ENCODE measurements at places on chromosomes 2 and 18.

DNA sequence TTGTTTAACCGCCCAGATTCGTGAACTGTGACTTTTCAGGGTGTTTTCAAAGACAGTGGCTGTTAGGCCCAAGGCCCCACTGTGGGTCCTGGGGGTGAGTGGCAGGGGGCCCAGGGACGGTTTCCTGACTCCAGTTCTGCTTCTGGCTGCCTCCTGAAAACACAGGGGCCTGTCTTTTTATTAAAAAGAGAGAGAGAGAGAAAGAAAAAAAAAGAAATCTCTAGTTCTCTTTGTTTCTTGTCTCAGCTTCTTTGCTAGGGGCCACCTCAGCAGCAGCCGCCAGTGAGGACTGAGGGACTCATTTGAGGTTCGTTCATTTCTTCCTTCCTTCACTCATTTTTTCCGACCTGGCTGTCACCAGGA, 15.4 kb upstream of the E2F6 start:
- DNase-seq: no peak

DNA sequence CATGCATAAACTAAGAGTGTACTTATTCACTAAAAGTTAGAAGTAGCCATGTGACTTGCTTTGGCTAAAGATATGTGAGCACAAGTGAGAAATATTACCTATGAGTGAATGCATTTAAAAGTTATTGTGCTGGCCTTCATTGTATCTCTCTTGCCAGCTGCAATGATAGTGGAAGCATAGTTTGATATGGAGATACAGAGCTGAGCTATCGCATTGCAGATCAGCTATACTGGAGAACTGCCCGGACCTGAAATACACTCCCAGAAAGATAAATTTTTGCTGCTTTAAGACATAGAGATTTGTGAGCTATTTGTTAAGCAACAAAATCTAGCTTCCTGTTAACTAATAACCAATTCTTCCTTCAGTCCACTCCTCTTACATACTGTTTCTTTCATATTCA, 571.1 kb downstream of the CPS1 start:
- DNase-seq: no peak

DNA sequence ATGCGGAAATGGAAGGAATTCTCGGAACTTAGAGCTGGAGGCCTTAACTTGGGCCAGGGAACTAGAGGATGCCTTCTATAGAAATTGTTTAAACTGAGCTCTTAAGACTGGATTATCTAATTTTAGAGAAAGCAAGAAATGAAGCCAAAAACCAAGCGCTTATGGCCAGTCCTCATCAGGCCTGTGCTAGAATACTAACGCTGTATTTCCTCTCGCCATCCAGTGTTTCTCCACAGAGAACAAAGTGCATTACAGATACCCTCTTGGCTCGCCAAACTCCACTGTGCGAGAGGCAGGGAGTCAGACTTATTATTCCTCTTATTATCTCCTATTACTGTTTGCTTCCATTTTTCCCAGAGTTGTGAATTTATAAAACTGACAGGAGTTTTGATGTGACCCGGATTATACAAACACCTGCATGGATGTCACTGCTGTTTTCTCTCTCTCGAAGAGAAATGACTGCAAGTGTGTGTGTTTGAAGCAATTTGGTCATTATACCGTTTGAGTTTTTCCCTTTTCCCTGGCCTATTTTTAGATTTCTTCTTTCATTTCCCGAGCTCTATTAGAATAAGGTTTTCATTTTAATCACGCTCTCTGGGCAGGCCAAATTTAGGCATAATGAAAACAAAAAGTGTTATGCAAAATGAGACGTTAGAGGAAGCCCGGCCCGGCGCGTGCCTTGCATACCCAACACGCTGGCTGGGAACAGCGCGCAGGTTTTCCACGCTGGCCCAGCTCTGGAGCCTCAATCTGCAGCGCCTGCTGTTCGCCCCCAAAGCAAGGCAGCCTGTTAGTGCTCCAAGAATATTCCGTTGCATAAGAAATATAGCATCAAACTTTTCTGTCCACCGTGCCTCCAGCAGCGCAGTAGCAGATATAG, 103.3 kb downstream of the ALK start:
- DNase-seq: no peak

DNA sequence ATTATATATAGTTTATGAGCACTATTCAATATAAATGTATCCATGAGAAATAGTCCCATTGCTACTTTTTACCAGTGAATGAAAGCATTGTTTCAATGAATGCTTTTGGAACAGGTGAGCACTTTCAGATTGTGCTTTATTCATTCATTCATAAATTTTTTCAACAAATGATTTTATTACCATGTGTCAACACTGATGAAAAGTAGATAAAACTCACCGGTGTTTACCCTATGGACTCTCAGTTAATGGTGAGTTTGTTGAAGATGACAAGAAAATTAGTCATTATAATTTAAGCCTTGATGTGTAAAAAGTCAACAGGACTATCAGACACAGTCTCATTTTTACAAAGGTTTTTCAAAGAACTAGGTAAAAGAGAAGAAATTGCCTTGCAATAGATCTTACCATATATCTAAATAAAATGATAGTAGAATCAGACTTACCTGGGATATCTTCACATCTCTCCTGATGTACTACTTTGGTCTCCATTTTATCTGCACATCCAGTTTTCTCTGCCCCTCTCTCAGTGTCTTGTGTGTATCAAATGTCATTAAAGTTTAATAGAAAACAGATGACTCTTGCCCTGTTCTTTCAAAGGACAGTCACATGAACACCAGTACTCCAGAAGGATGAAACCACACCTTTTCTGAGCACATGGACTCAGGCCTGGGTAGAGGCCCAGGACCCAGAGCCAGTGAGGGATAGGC, 325.3 kb upstream of the RND3 start:
- DNase-seq: no peak

DNA sequence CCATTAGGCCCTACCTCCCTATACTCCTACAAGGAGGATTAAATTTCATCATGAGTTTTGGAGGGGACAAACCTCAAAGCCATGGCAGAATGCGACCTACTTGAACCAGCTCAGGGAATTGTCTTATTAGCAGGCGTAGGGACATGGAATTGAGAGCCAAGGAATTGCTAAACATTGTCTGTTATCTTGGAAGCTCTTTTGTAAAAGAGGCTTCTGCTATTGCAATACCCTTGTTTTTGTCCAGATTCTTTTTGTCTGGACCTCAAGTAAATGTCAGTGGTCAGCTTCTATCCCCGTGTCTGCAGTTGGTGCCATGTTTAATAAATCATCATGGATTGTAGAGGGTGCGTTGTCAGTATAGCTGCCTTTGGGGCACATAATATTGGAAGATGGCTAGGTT, 62.3 kb downstream of the RHBDD1 start:
- DNase-seq: no peak

DNA sequence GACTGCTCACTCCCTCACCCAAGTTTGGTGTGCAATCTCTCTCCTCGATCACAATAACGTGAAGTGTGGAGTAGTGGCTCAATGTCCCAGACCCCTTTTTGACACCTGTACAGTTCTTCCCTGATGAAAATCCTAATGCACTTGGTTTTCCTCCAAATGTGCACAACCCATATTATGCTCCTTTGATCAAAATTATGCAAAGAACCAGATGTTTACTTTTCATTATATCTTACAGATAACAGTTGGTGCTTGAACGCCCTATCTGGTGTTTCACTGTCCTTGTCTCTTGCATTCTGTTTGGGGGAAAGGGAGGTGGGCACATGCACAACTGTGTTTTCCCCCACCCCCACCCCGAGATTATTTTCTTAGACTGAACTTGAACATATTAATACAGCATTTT, 85.0 kb upstream of the CREB1 start:
- DNase-seq: no peak

GRCh38 chr2:204343685-204344084, 201.6 kb upstream of the PARD3B start:
- DNase-seq: no peak

DNA sequence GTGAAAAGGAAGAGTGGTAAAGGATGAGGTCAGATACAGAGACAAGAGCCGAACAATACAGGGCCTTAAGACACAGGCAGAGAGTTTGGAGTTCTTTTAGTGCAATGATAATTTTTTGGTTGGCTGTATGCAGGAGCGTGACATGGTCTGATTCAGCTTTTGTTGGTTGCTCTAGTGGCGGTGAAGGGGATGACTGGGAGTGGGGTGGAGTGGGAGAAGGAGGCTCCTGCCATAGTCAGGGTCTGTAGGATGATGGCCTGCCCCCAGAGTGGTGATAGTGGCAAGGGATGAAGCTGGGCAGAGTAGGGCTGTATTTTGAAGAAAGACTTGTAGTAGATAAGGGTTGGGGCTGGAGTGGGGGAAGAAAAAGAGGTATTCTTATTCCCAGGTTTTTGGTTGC, 306.6 kb upstream of the VWC2L start:
- peak; percentile 6 for DNase-seq

DNA sequence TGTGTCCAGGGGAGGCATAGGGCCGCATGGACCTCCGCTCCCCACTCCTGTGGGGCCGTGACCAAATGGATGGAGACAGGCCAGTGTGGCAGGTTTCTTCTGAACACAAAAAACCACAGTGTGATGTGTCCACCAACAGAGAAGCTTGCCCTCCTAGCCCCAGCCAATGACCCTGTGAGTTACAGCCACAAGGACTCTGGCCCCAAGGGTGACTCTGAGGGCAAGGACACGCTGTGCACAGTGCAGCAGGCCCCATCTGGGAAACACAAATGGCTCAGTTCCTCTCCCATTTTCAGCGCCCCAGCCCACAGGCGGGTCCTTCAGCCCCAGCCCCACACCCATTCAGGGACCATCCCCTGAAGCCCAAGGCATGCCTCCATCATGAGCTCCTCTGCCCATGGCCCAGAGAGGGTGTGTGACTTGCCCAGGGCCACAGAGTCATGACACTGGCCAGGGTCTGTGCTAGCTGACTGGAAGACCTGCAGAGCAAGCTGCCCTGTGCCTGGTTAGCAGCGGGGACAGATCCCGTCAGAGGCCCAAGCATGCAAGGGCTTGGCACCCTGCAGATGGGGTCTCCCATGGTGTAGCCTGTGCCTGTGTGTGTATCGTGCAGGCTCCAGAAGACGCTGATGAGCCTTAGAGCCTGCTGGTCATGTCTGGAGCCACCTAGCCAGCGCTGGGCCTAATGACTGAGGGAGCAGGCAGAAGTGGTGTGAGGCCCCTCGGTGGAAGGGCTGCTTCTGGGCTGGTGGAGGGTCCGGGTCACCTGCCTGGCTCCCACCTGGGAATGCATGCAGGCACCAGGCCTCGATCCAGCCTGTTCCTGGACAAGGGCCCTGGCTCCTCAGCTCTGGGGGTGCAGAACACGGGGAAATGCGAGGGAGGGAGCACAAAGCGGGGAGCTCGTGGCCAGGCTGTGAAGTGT, 47.7 kb downstream of the HS6ST1 start:
- DNase-seq: no peak

GRCh38 chr2:3840611-3841155, 137.3 kb downstream of the DCDC2C start:
- no peak for DNase-seq

GRCh38 chr2:25176138-25176537, 7.8 kb upstream of the POMC start:
- no peak for DNase-seq

DNA sequence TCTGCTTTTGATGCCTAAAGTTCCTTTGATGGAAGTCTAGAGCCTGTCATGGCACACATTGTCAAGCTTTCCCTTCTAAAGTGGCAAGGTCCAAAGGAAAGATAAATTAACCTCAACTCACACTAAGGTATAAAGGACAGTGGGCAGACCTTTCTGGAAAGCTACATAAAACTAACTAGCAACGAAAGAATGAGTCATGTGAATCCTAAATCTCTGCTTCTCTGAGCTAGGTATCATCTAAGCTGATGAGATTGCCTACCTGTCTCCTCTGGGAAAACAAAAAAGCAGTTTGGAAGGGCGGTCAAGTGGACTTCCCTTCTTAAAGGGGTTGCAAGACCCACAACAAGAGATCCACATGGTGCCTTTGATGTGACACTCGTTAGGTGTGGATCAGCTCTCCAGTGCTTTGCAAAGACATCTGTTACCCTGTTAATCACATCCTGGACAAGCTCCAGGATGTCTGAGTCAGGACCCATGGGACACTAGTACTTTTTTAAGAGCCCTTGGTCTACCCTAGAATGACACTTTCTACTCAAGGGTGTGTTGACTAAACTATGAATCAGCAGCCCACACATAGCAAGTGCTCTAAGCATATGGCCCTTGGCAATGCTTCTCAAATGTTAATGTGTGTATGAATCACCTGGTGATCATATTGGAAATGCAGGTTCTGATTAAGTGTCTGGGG, 173.5 kb downstream of the ALK start:
- peak; percentile 59 for DNase-seq

GRCh38 chr2:232979871-232980461, 33.1 kb downstream of the NGEF start:
- DNase-seq: no peak

DNA sequence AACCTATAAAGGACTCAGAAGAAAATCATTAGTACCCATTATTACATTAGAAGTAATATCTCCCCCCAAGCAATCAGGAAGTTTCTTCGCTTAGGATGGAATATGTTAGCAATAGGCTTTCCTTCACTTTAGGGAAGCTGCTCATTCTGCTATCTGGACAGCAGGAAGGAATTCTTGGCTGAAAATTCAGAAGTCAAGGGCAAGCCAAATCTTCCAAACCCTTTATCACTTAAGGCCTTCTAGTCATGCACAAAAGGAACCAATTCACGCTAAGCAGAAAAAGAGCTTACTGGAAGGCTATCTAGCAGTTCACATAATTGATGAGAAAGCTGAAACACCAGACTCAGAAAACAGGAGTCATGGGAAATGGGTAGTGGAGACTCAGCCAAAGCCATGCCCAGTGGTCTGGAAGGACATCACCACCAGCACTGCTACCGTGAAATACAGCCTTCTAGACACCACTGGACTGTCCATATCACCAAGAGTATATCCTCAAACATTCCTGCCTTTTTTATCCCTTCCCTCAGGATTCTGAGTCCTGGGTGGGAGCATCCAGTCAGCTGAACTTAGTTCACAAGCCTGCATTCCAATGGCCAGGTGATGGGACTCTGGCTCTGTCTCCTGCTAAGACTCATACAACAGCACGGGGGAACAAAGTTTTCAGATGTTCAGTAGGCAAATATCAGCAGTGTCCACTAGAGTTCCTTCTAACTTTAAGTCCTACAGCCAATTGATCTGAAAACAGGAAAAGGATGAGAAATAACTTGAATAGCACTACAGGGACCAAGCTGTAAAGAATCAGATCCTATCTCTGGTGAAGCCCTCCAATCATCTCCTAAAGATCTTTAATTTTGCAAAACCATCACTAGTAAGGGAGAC, 14.8 kb upstream of the ADAM17 start:
- no peak for DNase-seq

DNA sequence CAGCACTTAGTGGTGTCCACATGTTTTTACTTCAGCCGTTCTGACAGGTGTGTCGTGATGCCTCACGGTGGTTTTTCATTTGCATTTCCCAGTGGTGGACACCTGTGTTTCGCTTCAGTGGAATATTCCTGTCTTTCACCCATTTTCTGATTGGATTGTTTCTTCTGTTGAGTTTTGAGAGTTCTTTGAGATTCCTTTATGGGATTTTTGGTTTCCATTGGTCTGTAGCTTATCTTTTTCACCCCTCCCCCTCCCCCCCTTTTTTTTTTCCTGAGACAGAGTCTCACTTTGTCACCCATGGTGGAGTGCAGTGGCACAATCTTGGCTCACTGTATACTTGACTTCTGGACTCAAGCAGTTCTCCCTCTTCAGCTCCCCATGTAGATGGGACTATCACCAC, 8.0 kb downstream of the ANKRD23 start:
- no peak for DNase-seq

GRCh38 chr18:14914771-14915170, 166.8 kb downstream of the ANKRD30B start:
- no peak for DNase-seq

Data from NCI-H2029 (cell line).